ENCODE measurements at places on chromosomes 5 and 9. TPM values are rescaled to one million over a fixed set of nuclear protein-coding genes. Genes with fewer than 3 reads are reported as not detected.

RCL1 gene
- total RNA-seq: 23.5 TPM

PPP3R2 gene
- not detected for total RNA-seq

STKLD1 gene
- not detected for total RNA-seq

HAPLN1 gene
- total RNA-seq: not detected

TBC1D9B gene
- 159 TPM for total RNA-seq

FYB1 gene
- 38.5 TPM for total RNA-seq

ADRB2 gene
- 1.00 TPM for total RNA-seq

KIF4B gene
- not detected for total RNA-seq

IFNA13 gene
- total RNA-seq: not detected

DNA sequence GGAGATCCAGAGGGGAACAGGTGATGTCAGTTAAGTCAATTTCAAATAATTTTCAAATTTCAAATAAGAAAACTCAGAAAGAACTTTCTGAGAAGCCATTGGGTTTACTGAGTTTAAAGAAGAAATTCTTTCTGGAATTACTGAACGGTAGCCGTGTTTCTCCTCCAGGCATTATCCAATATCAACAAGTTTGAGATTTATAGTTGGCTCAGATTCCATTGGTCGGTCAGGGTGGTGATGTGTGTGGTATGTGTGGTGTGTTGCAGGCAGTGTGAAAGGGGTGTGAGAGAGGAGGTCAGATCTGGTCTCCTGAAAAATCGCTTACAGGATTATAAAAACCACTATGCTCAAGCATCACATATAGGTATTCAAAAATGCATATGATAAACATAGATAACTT, 60.1 kb downstream of the PDE4D start:
- no peaks in the 10 kb centered on the region for H3K4me1 ChIP-seq
- no peaks in the 10 kb centered on the region for H3K27me3 ChIP-seq
- H3K36me3 ChIP-seq: no peaks in the 10 kb centered on the region
- H3K27ac ChIP-seq: no peak overlapping the region
- no peak overlapping the region for H3K4me3 ChIP-seq

- no peak overlapping the region for H3K4me3 ChIP-seq
- no peak for DNase-seq
- no peaks in the 10 kb centered on the region for H3K4me1 ChIP-seq
- H3K27me3 ChIP-seq: no peaks in the 10 kb centered on the region
- H3K36me3 ChIP-seq: no peaks in the 10 kb centered on the region
- no peak overlapping the region for H3K27ac ChIP-seq
These were observed 19.1 kb downstream of the OXCT1 start for GRCh38 chr5:41851116-41851515.

GRCh38 chr5:102545175-102545574, 46.4 kb upstream of the SLCO6A1 start:
- no peak overlapping the region for H3K27ac ChIP-seq
- no peaks in the 10 kb centered on the region for H3K27me3 ChIP-seq
- H3K4me1 ChIP-seq: no peaks in the 10 kb centered on the region
- no peak overlapping the region for H3K4me3 ChIP-seq
- no peak for DNase-seq
- H3K36me3 ChIP-seq: no peaks in the 10 kb centered on the region

GRCh38 chr5:179619776-179620175, 3.7 kb downstream of the HNRNPH1 start:
- H3K27me3 ChIP-seq: no peaks in the 10 kb centered on the region
- H3K27ac ChIP-seq: no peak overlapping the region
- peaks cover 49% of the 10 kb centered on the region for H3K4me1 ChIP-seq
- no peaks in the 10 kb centered on the region for H3K36me3 ChIP-seq
- no peak overlapping the region for H3K4me3 ChIP-seq

- H3K27ac ChIP-seq: no peak overlapping the region
- H3K4me1 ChIP-seq: no peaks in the 10 kb centered on the region
- H3K4me3 ChIP-seq: no peak overlapping the region
These were observed 295.5 kb upstream of the SMC2 start for GRCh38 chr9:103798620-103799019.

- no peak overlapping the region for H3K27ac ChIP-seq
- H3K27me3 ChIP-seq: no peaks in the 10 kb centered on the region
- no peaks in the 10 kb centered on the region for H3K36me3 ChIP-seq
- no peak overlapping the region for H3K4me3 ChIP-seq
- no peaks in the 10 kb centered on the region for H3K4me1 ChIP-seq
These were observed 340.4 kb downstream of the CTNND2 start for GRCh38 chr5:11563822-11564221.

DNA sequence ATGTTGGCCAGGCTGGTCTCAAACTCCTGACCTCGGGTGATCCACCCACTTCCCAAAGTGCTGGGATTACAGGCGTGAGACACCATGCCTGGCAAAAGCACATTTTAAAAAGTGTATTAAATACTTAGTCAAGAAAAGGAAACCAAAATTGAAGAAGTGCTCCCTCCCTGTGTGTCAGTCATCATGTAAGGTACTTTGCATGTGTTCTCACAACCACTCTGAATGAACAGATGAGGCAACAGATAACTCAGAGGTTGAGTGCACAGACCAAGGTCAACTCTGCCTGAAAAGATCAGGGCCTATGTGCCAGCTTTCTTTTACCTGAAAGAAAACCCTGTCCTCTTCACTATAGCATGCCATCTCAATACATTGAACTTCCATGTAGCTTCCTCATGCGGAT, 289.7 kb downstream of the MRPS30 start:
- no peak overlapping the region for H3K4me3 ChIP-seq
- DNase-seq: no peak
- no peaks in the 10 kb centered on the region for H3K36me3 ChIP-seq
- no peaks in the 10 kb centered on the region for H3K27me3 ChIP-seq

- H3K27ac ChIP-seq: no peak overlapping the region
- DNase-seq: peak; percentile 4
- H3K36me3 ChIP-seq: no peaks in the 10 kb centered on the region
- H3K27me3 ChIP-seq: no peaks in the 10 kb centered on the region
- H3K4me1 ChIP-seq: no peaks in the 10 kb centered on the region
These were observed 45.2 kb downstream of the AHRR start for GRCh38 chr5:366541-367357.

DNA sequence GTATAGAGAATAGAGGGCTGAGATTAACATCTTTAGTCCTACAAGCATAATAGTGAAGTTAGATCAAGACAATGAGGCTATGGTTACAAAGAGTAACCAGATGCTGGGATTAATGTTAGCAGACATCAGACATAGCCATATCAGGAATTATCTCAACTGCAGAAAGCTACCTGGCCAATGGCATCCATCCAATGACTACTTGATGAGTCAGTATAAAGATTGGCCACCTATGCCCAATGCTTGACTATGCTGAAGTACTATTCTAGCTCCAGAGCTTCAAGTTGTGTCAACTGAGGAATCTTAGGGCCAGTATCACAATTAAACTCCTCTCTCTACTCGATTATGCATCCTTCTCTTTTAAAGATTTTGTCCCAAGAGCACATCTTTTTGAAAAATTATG, 541.4 kb downstream of the PRELID2 start:
- no peak overlapping the region for H3K4me3 ChIP-seq
- no peak for DNase-seq
- H3K36me3 ChIP-seq: no peaks in the 10 kb centered on the region
- no peak overlapping the region for H3K27ac ChIP-seq
- no peaks in the 10 kb centered on the region for H3K4me1 ChIP-seq
- H3K27me3 ChIP-seq: no peaks in the 10 kb centered on the region

- H3K27me3 ChIP-seq: no peaks in the 10 kb centered on the region
- no peaks in the 10 kb centered on the region for H3K36me3 ChIP-seq
- no peak overlapping the region for H3K4me3 ChIP-seq
- H3K4me1 ChIP-seq: no peaks in the 10 kb centered on the region
- H3K27ac ChIP-seq: peak overlapping the region; percentile 67
- DNase-seq: peak; percentile 22
These were observed 44.8 kb downstream of the PRLR start for GRCh38 chr5:35185518-35185917.

- DNase-seq: no peak
- no peaks in the 10 kb centered on the region for H3K36me3 ChIP-seq
- peaks cover 93% of the 10 kb centered on the region for H3K27me3 ChIP-seq
- no peak overlapping the region for H3K4me3 ChIP-seq
These were observed 4.6 kb downstream of the CDKN2A start for GRCh38 chr9:21989440-21990189.

DNA sequence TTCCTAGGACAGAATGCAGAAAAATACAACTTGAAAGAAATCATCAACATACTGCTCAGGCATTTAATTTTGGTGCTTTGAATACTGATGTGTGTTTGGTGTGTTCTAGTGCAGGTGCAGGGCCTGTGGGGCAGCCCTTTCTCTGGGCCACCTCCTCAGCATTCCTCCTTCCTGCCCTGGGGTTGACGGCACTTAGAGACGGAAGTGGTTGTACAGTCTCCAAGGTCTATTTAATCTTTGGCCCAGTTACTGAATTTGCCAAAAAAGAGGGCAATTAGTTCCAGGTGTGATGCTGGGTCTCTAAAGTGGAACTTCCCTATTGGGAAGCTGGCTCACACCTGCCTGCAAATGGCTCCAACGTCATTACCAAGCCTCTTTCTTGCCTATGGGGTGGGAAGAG, 269.0 kb downstream of the SH3GL2 start:
- DNase-seq: no peak
- no peaks in the 10 kb centered on the region for H3K27me3 ChIP-seq
- H3K27ac ChIP-seq: no peak overlapping the region
- no peaks in the 10 kb centered on the region for H3K36me3 ChIP-seq

DNA sequence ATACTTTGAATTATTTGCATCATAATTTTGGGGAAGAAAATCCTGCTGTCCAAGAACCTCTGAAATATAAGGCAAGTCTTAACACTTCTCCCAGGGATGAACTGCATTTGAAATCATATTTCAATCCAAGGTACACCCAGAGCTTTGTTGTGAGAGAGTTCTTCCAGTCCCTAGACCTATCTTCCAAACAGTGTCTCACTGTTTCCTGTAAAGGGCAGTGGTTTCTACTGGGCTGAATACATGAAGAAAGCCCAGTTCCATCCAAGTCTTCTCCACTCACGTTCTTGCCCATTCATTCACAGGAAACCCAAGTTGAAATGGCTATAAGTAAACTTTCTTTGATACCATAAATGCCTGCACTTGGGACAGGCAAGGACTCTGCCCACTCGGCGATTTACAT, 108.3 kb upstream of the LHFPL2 start:
- no peaks in the 10 kb centered on the region for H3K4me1 ChIP-seq
- H3K4me3 ChIP-seq: no peak overlapping the region
- DNase-seq: no peak
- H3K36me3 ChIP-seq: no peaks in the 10 kb centered on the region

GRCh38 chr9:133733421-133733795, 4.7 kb downstream of the SARDH start:
- no peak overlapping the region for H3K27ac ChIP-seq
- H3K4me1 ChIP-seq: peaks cover 14% of the 10 kb centered on the region
- no peak for DNase-seq

GRCh38 chr5:31832966-31833365, 194.0 kb downstream of the PDZD2 start:
- H3K4me1 ChIP-seq: no peaks in the 10 kb centered on the region
- H3K4me3 ChIP-seq: no peak overlapping the region
- H3K36me3 ChIP-seq: no peaks in the 10 kb centered on the region
- no peaks in the 10 kb centered on the region for H3K27me3 ChIP-seq

DNA sequence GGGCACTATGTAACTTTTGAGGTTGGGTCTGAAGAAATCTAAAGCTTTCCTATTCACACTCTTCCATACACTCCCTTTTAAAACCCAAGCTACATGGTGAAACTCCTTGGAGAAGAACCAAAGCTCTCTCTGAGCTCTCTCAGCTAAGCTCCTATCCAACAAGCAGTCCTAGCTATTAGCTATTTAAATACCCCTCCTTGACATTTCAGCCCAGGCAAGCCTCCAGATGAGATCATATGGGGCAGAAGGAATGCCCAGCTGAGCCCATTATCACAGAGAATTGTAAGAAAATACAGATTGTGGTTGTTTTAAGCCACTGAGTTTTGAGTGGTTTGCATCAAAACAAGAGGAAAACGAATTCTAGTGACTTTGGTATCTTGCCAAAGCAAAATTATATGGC, 15.2 kb downstream of the HSPB3 start:
- no peak overlapping the region for H3K4me3 ChIP-seq
- H3K27me3 ChIP-seq: no peaks in the 10 kb centered on the region
- DNase-seq: no peak
- H3K27ac ChIP-seq: no peak overlapping the region
- no peaks in the 10 kb centered on the region for H3K4me1 ChIP-seq
- H3K36me3 ChIP-seq: no peaks in the 10 kb centered on the region

DNA sequence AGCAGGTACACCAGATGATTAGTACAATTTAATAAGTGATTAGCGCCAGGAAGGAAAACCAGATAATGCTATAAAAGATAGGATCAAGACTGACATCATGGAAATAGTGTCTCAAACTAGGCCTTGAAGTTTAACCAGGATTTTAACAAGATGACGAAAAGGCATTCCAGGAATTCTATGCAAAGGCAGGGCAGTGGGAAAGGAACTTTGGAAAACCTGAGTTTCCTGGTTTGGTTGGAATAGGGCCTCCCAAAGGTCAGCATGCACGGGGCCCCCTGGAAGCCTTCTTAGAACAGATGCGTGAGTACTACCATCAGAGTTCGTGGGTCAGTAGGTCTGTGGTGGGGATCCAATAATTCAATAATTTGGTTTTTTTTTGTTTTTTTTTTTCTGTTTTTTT, 935.2 kb upstream of the DMAC1 start:
- no peak for DNase-seq
- no peaks in the 10 kb centered on the region for H3K27me3 ChIP-seq
- H3K4me3 ChIP-seq: no peak overlapping the region
- no peaks in the 10 kb centered on the region for H3K36me3 ChIP-seq
- H3K27ac ChIP-seq: no peak overlapping the region

DNA sequence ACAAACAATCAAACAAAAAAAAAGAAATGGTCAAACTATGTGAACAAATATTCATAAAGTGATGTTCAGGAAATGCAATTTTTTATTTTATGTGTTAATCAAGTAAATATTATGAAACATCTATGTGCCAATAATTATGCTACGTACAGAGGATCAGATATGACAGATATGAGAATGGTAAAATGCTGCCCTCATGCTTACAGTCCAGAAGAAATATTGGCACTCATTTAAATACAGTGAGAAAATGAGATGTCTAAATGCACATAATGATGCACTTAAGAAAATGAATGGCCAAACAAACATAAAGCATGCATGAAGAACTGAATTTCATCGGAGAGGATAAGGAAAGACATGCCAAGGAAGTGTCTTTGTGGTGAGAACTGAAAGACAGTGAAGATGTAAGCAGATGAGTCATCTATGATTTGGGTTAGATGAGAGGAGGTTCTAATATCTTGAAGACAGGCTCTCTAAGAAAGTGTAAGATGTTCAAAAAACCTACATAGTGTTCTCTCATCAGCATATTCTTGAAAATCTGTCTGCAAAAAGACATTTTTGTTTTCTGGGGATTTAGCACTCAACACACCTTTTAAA, 1231.1 kb upstream of the ACO1 start:
- no peak overlapping the region for H3K4me3 ChIP-seq
- H3K27ac ChIP-seq: no peak overlapping the region
- no peaks in the 10 kb centered on the region for H3K4me1 ChIP-seq

GRCh38 chr9:96186591-96187011, 115.4 kb downstream of the HSD17B3 start:
- no peak overlapping the region for H3K4me3 ChIP-seq
- H3K27me3 ChIP-seq: no peaks in the 10 kb centered on the region
- peak overlapping the region; percentile 75 for H3K27ac ChIP-seq
- H3K4me1 ChIP-seq: peaks cover 3% of the 10 kb centered on the region
- no peaks in the 10 kb centered on the region for H3K36me3 ChIP-seq
- DNase-seq: peak; percentile 75
